Neuronal stem cell (in vitro differentiated cells): ENCODE measurements at places on chromosomes 1 and 21.

- no peaks in the 10 kb centered on the region for H3K4me1 ChIP-seq
- no peak for DNase-seq
- H3K27me3 ChIP-seq = no peaks in the 10 kb centered on the region
- no peaks in the 10 kb centered on the region for H3K36me3 ChIP-seq
Observed at GRCh38 chr1:213123536-213123935, 72.5 kb downstream of the RPS6KC1 start.

GRCh38 chr21:33015756-33016155 is 10.0 kb upstream of the OLIG2 start:
- H3K36me3 ChIP-seq = no peaks in the 10 kb centered on the region
- H3K4me1 ChIP-seq = peaks cover 2% of the 10 kb centered on the region

GRCh38 chr1:177755851-177756560 is 213.9 kb downstream of the SEC16B start:
- no peak for DNase-seq
- H3K4me1 ChIP-seq = no peaks in the 10 kb centered on the region
- H3K27ac ChIP-seq = no peak overlapping the region
- no peak overlapping the region for H3K4me3 ChIP-seq
- no peaks in the 10 kb centered on the region for H3K36me3 ChIP-seq

GRCh38 chr1:31605908-31606427 is 11.5 kb upstream of the HCRTR1 start:
- no peak overlapping the region for H3K27ac ChIP-seq
- peaks cover 10% of the 10 kb centered on the region for H3K27me3 ChIP-seq
- no peak overlapping the region for H3K4me3 ChIP-seq
- DNase-seq = no peak
- H3K4me1 ChIP-seq = no peaks in the 10 kb centered on the region

DNA sequence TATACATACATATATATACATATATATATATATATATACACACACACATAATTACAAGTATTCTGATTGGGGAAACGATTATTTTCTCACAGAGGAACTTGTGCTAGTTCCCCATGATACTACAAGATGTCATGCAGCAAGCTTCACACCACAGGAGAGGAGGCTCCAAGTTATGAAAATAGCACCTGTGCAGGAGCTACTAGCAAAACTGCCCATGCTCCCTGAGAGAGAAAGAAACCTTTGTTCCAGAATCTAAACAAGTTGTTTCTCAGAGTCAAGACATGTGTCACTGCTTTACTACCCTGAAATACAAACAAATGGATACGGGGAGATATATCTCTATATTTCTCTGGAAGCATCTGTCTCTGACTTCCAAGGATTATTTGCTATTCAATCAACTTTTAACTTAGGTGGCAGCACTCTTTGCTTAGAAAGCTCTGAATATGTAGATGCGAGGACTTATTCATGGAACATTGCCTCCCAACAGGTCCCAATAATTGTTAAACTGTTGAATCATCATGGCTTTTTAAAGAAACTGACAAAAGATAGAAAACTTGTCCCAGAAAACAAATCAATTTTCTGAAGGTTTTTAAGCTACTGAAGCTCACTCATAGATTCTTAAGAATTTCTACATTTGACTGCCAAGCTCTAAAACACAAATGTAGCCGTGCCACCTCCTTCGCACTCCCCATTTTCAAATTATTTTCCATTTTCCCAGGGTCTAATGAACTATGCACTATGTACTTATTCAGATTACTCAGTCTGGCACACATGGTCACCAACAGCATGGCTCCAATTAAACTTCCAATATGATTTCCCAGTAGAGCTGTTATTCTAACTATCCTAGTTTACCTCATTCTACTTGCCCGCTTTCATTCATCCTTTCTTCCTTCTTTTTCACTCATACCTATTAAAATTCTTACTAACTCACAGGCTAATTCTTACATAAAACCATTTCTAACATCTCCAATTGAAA is 929.1 kb downstream of the LTN1 start:
- H3K4me3 ChIP-seq = no peak overlapping the region
- no peaks in the 10 kb centered on the region for H3K36me3 ChIP-seq
- peaks cover 2% of the 10 kb centered on the region for H3K4me1 ChIP-seq
- DNase-seq = no peak

DNA sequence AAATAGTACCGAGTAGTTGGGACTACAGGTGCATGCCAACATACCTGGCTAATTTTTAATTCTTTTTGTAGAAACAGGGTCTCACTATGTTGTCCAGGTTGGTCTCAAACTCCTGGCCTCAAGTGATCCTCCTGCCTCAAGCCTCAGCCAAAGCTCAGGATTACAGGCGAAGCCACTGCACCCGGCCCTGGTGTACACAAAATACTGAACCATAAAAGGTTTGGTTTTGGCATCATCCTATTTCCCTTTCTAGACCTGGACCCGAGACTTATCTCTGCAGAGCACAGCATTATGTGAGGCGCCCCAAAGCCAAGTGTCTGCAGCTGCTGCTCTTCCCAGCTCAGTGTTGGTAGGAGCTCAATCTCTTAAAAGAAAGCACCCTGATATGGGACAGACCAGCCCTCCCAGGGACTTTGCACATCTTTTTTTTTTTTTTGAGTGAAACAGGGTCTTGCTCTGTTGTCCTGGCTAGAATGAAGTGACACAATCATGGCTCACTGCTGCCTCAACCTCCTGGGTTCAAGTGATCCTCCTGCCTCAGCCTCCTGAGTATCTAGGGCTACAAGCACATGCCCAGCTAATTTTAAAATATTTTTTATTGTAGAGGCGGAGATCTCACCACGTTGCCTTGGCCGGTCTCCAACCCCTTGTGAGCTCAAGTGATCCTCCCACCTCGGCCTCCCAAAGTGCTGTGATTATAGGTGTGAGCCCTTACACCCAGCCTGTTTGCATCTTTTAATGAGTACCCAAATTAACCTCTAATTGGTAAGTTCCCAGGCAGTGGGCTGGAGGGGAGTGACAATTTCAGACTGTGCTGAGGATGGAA is 20.4 kb downstream of the TEX35 start:
- H3K4me1 ChIP-seq = no peaks in the 10 kb centered on the region
- H3K36me3 ChIP-seq = no peaks in the 10 kb centered on the region
- no peak overlapping the region for H3K4me3 ChIP-seq
- H3K27me3 ChIP-seq = no peaks in the 10 kb centered on the region
- no peak for DNase-seq

GRCh38 chr21:26842974-26843932 is 2.0 kb downstream of the ADAMTS1 start:
- H3K36me3 ChIP-seq = peaks cover 41% of the 10 kb centered on the region
- H3K4me3 ChIP-seq = peak overlapping the region; percentile 56
- DNase-seq = peak; percentile 68
- peaks cover 6% of the 10 kb centered on the region for H3K4me1 ChIP-seq

DNA sequence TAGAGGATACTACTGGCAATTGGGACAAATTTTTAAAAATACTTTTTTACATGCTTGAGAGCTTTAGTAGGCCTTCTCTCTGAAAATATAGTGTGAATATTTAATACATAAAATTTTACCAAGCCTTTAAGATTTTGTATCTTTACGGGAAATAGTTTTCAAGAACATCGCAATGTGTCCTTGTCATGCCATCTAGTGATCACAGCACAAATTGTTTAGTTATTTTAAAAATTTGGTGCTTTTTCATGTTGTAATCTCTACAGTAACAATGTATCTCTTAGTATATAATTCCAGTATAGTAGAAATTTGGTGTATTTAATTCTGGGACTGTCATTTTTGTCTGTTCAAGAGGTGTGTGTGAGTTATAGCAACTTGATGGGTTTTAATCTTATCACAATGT is 6.7 kb downstream of the CDC7 start:
- H3K27me3 ChIP-seq = no peaks in the 10 kb centered on the region
- no peak for DNase-seq
- no peak overlapping the region for H3K4me3 ChIP-seq
- H3K27ac ChIP-seq = no peak overlapping the region
- peaks cover 1% of the 10 kb centered on the region for H3K4me1 ChIP-seq

- DNase-seq = no peak
- H3K27ac ChIP-seq = no peak overlapping the region
- no peaks in the 10 kb centered on the region for H3K27me3 ChIP-seq
- no peak overlapping the region for H3K4me3 ChIP-seq
- H3K4me1 ChIP-seq = peaks cover 2% of the 10 kb centered on the region
Observed at GRCh38 chr1:177338376-177338775, 167.6 kb downstream of the BRINP2 start.

- DNase-seq = no peak
- no peaks in the 10 kb centered on the region for H3K4me1 ChIP-seq
- H3K36me3 ChIP-seq = peaks cover 84% of the 10 kb centered on the region
Observed at GRCh38 chr1:54849219-54850068, 37.6 kb downstream of the DHCR24 start.

DNA sequence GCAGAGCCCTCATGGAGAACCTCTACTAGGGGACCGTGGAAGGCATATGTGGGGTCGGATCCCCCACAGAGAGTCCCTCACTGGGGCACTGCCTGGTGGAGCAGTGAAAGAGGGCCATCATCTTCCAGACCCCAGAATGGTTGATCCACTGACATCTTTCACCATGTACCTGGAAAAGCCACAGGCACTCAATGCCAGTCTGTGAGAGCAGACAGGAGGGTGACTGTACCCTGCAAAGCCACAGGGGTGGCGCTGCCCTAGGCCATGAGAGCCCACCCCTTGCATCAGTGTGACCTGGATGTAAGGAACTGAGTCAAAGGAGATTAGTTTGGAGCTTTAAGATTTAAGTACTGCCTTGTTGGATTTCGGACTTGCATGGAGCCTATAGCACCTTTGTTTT is 1276.7 kb upstream of the PRMT6 start:
- H3K4me1 ChIP-seq = no peaks in the 10 kb centered on the region
- no peaks in the 10 kb centered on the region for H3K36me3 ChIP-seq
- H3K27ac ChIP-seq = no peak overlapping the region
- no peak for DNase-seq

DNA sequence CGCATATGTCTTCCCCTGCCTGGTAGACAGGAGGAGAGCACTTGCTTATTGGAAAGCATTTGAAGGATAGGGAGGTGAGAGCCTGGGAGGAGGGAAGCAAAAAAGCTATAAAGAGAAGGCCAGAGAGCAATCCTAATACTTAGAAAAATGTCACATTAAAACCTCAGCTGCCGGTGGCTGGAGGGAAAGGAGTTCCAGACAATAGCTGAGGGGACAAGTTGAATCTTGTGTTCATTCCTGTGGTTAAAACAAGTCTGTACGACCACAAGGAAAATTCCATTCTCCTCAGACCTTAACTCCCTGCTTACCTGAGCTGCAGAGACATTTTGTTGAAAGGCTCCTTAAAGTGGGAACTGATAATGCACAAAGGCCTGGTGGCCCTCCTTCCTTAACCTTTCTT is 218.8 kb upstream of the CAMK1G start:
- no peak for DNase-seq
- H3K27ac ChIP-seq = no peak overlapping the region
- no peaks in the 10 kb centered on the region for H3K36me3 ChIP-seq
- peaks cover 3% of the 10 kb centered on the region for H3K4me1 ChIP-seq
- H3K27me3 ChIP-seq = no peaks in the 10 kb centered on the region
- H3K4me3 ChIP-seq = no peak overlapping the region

DNA sequence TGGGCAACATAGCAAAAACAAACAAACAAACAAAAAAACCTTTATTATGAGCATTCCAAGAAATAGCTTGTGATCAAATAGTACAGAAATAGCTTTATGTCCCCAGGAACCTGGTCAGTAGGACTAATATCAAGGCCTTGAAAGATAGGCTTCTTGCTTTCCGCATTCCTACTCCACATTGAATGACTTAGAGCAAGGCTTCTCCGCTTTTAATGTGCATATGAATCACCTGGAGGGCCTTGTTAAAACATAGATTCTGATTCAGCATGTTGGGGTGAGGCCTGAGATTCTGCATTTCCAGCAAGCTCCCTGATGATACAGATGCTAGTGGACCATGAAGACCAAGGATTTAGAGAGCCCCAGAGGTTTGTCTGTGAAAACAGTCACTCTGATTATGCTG is 17.4 kb downstream of the PLEKHA6 start:
- DNase-seq = no peak
- no peak overlapping the region for H3K27ac ChIP-seq
- peaks cover 54% of the 10 kb centered on the region for H3K4me1 ChIP-seq
- H3K4me3 ChIP-seq = no peak overlapping the region
- H3K27me3 ChIP-seq = peaks cover 2% of the 10 kb centered on the region

- no peak overlapping the region for H3K4me3 ChIP-seq
- DNase-seq = no peak
- H3K4me1 ChIP-seq = no peaks in the 10 kb centered on the region
- H3K27me3 ChIP-seq = no peaks in the 10 kb centered on the region
- no peaks in the 10 kb centered on the region for H3K36me3 ChIP-seq
Observed at GRCh38 chr1:8226747-8227146, 91.2 kb upstream of the SLC45A1 start.

DNA sequence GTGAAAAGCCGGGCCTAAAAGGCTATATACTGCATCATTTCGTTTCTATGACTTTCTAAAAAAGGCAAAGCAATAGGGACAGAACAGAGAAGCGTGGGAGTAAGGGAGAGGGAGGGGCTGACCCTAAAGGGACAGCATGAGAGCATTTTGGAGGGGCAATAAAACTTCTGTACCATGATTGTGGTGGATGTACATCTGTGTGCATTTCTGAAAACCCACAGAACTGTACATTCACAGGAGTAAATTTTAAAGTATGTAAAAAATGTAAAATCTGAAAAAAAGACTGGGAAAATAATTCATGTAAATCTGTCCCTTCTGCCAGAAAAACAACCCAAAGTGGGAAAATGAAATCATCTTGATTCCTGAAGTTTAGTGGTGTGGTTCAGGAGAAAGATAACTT is 235.4 kb downstream of the CENPF start:
- no peaks in the 10 kb centered on the region for H3K36me3 ChIP-seq
- H3K4me1 ChIP-seq = no peaks in the 10 kb centered on the region
- DNase-seq = no peak
- H3K27ac ChIP-seq = no peak overlapping the region
- H3K27me3 ChIP-seq = no peaks in the 10 kb centered on the region
- no peak overlapping the region for H3K4me3 ChIP-seq

DNA sequence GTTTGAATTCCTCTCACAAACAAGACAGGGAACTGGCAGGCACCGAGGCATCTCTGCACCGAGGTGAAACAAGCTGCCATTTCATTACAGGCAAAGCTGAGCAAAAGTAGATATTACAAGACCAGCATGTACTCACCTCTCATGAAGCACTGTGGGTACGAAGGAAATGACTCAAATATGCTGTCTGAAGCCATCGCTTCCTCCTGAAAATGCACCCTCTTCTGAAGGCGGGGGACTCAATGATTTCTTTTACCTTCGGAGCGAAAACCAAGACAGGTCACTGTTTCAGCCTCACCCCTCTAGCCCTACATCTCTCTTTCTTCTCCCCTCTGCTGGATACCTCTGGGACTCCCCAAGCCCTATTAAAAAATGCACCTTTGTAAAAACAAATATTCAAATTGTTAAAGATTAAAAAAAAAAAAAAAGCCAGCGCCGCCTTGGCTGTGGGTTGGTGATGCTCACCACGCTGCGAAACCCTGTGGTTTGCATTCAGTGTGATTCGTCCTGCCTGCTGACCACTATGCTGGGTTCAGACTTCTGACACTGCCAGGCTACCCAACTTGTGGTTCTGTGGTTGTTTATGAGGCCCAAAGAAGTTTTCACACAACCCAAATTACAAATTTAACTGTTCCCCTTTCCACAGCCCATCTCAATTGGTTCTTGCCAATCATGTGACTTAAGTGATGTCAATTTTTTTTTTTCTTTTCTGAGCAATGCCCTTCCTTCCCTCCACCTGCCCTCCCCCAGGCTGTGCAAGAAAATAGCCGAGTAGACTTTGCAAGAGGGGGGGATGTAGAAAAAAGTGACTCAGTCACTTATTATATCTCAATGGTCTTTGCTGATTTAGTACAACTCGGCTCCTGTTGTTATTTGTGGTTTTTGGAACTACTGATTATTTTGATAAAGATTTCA is at the start of gene RUNX1:
Gene RUNX1, minus strand, starts transcription at position 597 of the 912 bp plus-strand sequence.
- peaks cover 3% of the 10 kb centered on the region for H3K27me3 ChIP-seq
- no peak within 1 kb of the TSS for H3K27ac ChIP-seq
- peaks cover 12% of the 10 kb centered on the region for H3K4me1 ChIP-seq
- DNase-seq = no peak
- H3K4me3 ChIP-seq = no peak within 1 kb of the TSS
